ENCODE measurements at places on chromosomes 1 and 21.

GRCh38 chr1:114756009-114756892 is 1.5 kb downstream of the CSDE1 start:
- no peak for DNase-seq

DNA sequence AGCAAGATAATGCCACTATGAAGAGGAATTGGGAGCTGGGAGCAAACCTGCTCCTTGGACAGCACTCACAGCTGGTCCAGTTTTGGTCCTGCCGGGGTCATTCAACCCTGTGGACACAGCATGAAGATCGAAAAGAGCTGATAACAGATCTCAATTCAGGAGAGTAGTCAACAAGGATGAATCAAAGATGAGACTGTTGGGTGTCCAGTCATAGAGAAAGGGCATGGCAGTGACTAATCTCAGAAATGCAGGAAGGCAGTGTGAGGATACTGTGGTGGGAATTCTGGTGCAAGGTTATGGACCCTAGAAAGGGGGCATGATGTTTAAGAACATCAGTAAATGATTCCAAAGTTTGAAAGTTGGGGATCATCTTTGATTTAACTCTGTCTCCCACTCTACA is 261.4 kb upstream of the ZP4 start:
- no peak for DNase-seq

DNA sequence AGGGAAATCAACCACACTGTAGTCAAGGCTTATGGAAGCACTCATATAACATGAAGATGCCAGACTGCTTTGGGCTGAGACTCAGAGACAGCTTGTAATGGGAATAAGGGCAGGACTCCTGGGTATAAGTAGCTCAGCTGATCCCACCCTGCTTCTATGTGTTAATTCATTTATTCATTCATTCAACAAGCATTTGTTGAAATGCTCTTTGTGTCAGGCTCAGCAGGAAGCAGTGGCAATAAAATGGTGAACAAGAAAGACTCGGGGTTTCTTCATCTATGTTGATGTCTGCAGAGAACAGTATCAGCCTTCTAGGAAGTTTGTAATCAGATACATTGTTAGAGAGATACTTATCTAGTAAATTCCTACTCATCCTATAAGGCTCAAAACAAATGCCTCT is 145.5 kb upstream of the DMRTA2 start:
- no peak for DNase-seq

DNA sequence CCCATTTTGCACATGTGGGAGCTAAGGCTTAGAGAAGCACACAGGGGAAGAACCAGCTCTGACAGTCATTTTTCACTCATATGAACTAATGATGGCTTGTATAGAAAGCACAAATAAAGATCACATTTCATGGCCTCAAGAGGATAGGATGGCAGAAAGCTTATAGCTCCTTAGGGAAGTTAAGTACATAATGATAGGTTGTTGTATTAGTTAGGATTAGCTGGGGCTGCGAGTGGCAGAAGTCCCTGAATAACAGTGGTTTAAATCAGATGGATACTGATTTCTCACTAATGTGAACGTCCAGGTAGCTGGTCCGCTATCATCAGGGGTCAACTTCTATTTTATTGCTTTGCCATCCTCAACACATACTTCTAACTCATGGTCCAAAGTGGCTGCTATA is 284.0 kb downstream of the RPS6KC1 start:
- DNase-seq: no peak

- DNase-seq: no peak
These were observed 3.8 kb downstream of the EFNA3 start for GRCh38 chr1:155082301-155083051.

- no peak for DNase-seq
These were observed 1164.2 kb downstream of the BRINP3 start for GRCh38 chr1:189313488-189313887.

- DNase-seq: no peak
These were observed 150.3 kb upstream of the IRF2BP2 start for GRCh38 chr1:234760303-234760723.

GRCh38 chr1:150576794-150577556 is 2.4 kb downstream of the MCL1 start:
- no peak for DNase-seq

- no peak for DNase-seq
These were observed 11.4 kb upstream of the ZSCAN20 start for GRCh38 chr1:33460947-33461629.

DNA sequence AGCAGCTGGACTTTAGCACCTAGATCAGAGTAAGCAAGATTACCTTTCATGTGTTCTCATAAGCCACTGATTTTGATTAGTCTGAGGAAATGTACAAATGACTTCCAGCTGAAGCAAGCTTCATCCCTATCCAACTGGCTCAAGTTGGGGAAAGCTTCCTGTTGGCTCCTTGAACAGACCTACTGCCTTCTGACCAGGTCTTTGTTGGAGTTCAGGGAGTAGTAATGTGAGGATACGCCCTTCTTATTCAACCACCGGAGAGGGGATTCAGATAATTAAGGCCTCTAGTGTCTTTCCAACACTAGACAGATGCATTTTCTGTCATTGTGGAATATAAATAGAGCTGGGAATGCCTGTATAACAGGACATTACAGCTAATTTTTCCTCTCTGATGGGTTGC is 268.9 kb downstream of the TGFB2 start:
- DNase-seq: no peak

DNA sequence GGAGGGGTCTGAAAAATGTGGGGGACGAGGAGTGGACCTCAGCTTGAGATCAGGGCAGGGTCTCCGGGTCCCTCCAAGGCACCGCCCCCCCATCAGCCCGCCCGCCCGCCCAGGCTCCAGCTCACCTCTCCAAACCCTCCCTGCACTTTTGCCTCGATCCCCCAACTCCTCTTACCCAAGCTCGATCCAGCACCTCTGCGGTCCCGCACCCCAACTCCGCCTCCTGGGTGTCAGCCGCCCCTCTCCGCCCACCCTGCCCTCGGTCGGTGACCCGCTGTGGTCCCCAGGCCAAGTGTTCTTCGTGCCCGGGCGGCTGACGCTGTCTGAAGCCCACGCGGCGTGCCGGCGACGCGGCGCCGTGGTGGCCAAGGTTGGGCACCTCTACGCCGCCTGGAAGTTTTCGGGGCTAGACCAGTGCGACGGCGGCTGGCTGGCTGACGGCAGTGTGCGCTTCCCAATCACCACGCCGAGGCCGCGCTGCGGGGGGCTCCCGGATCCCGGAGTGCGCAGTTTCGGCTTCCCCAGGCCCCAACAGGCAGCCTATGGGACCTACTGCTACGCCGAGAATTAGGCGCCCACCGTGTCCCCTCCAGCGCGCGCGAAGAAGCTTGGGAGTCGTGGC is 5.7 kb downstream of the HAPLN2 start:
- no peak for DNase-seq

GRCh38 chr1:54158071-54158470 is 5.3 kb upstream of the CDCP2 start:
- no peak for DNase-seq

GRCh38 chr1:93878501-93878888 is 511 bp downstream of the DNTTIP2 start:
- peak; percentile 50 for DNase-seq

DNA sequence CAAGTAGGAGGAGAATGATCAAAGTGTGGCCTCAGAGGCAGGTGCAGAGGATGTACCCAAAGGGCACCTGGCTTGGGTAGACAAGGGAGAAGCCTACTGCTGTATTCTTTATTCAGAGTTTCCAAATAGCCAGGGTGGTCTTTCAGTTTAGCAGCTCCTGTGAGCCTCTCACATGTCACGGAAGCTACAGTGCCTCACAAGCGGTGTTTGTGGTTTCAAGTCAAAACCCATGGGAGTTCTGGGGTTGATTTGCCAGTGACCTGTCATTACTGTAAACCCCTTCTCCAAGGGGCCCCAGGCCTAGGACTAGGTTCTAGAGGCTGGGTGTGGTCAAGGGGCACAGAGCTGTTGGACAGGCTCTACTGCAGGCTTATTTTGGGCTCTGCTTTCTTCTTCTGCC is 10.2 kb upstream of the IL10 start:
- DNase-seq: no peak

- DNase-seq: peak; percentile 77
These were observed 6.4 kb upstream of the C1orf159 start for GRCh38 chr1:1122078-1122811.

GRCh38 chr1:214923278-214923915 is 159.1 kb upstream of the KCNK2 start:
- no peak for DNase-seq

GRCh38 chr1:83860490-83861221 is 138.3 kb downstream of the TTLL7 start:
- peak; percentile 46 for DNase-seq

- no peak for DNase-seq
These were observed 73.3 kb upstream of the WDR26 start for GRCh38 chr1:224507771-224508523.

GRCh38 chr1:15287035-15287979 is 40.3 kb downstream of the FHAD1 start:
- DNase-seq: no peak

DNA sequence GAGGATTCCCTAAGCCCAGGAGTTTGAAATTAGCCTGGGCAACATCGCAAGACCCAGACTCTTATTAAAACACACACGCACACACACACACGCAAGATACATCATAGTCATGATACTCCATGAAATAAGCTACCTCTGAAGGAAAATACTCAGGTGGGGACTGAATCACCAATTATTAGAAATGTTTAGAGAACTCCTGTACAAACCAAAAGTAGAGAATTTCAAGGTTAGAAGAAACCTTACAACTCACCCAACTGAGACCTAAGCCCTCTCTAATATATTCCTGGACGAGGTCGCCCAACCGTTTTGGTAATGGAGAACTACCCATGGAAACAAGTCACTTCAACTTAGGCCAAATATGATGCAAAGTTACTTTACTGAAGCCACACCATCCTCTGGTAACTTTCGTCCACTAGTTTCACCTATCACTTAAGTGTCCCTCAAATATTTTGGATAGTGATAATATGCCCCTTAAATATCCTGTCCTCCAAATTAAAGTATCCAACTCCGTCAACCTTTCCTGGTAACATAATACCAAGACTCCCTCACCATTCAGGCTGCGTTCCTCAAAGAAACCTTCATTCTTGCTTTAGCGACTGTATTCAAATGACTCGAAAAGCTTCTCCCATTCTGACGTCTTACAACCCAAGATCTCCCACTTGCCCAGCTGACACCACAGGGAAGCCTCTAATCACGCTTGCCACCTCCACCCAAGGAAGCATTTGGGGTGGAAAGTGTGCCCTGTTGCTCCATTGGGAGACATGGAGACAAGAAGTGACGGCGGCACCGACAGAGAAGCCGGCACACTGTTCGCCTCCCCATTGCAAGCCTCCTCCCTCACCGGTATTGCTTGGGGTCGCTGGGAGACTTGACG is 856 bp downstream of the NRDC start:
- peak; percentile 11 for DNase-seq

DNA sequence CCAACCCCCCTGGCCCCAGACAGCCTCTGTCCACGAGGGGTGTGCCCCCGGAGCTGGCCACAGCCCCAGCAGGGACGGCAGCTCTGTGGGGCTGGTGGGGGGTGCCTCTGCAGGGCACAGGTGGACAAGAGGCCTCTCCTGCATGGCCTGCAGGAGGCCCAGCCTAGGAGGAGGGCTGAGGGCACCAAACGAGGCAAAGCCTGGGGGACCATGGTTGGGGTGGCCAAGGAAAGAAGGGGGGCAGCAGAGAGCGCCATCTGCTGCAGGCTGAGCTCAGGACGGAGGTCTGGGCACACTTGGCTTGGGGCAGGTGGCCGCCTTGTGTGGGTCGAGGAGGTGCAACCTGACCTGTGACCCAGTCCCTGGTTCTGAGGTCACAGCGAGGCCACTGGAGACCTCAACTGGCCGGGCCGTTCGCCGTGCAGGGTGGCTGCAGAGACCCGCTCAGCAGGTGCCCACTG is 27.3 kb downstream of the RRP1 start:
- DNase-seq: no peak

DNA sequence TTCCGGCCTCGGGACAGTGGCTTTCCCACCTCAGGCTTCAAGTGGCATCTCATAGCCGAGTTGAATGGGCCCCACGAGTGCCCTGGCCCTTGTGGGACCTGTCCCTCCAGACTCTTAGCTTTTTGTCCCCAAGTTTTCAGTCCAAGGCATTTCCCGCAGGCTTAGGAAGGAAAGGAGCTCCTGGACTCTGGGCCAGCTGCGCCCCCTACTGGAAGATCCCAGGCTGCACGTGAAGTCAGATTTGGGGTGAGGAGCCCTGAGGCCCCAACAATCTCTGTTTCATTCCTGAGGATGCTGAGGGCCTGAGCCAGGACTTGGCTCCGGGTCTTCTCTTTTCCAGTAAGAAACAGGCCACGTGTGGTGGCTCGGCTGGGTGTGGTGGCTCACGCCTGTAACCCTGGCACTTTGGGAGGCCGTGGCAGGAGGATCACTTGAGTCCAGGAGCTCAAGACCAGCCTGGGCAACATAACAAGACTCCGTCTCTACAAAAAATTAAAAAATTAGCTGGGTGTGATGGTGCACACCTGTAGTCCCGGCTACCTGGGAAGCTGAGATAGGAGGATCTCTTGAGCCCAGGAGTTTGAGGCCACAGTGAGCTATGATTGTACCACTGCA is 67.4 kb downstream of the ARHGEF10L start:
- no peak for DNase-seq

DNA sequence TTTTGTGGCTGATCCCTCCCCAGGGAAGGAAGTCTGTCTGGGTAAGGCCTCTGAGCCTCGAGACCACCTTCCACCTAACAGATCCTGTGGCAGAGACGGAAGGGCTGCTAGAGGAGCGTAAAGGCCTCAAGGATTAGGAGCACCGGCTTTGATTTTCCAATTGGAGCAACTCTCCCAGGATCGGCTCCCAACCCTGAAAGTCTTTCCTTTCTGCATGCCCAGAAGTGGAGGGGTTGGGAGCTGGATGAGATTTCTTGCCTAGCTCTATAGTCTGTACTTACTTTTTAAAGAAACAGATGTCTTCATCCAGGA is 41.4 kb downstream of the ELK4 start:
- no peak for DNase-seq

DNA sequence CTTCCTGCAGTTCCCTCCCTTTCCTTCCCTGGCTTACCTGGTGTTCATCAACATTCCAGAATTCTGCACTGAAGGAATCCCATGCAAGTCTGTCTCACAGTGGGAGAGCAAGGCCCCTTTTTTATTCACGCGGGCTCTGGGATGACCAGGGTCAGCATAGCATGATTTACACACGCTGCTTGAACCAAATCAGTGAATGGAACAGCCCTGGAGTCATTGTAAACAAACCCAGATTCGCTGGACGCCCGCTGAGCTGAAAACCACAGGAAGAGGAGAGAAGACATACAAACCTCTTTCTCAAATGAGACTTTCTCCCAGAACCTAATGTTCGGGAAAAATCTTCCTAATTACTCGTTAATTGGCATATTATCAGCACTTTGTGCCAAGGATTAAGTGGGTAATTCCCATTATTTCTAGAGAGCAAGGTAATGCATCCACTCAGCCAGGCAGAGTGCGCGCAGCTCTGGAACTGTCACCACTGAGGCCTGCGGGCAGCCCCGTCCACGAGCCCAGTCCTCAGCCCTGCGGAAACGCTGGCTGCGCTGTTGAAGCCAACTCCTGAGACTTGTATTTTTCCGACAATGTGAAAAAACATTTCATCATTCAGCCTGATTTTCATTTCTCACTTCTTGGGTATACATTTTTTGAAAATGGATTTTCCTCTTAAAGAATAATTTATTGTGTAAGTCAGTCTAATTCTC is 140.0 kb downstream of the ETS2 start:
- no peak for DNase-seq

GRCh38 chr1:37890378-37891014 is 31.1 kb upstream of the MTF1 start:
- DNase-seq: no peak

- no peak for DNase-seq
These were observed 19.6 kb downstream of the BCL9 start for GRCh38 chr1:147560765-147561471.

GRCh38 chr21:28393279-28393678 is 599.4 kb downstream of the LTN1 start:
- no peak for DNase-seq

All from central memory CD8-positive, alpha-beta T cell (primary cell).